ENCODE measurements at places on chromosomes 13 and 19. TPM values are rescaled to one million over a fixed set of nuclear protein-coding genes. Genes with fewer than 3 reads are reported as not detected.

TNFSF9 gene
- total RNA-seq = 18.5 TPM

CLDN10 gene
- total RNA-seq = not detected

PROZ gene
- total RNA-seq = not detected

FAM124A gene
- total RNA-seq = 0.26 TPM

AXL gene
- total RNA-seq = 0.05 TPM

CEACAM21 gene
- 54.6 TPM for total RNA-seq

RGS9BP gene
- total RNA-seq = 0.79 TPM

DNA sequence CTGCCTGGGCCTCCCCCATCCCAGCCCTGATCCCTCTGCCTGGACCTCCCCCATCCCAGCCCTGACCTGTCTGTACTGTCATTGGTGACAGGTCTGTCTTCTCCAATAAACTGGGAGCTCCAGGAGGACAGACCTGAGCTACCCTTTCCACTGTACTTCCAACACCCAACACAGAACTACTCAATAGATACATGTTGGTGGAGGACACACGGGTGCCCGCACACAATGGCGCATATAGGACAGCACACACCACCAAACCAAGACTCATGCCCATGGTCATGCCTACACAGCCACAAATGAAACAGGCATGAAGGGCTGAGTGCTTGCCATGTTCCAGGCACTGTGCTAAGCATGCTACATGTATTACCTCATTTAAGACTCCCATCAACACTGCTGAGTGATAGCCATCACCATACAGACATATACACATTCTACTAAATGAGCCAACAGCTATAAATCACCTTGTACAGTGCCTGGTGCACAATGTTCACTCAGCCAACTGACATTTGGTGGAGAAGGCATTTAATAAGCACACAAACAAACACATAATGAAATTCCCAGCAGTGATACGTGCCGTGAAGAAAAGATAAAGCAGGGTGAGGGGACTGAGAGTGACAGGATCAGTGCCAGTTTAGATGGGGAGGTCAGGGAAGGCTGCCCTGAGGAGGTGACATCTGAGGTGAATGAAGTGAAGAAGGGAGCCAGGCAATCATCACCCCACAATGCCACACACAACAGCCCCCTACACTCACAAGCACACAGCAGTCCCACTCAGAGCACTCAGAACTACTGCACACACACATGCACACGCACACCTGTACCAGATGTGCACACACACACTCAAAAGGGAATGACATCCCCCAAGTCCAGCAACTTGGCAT is 857 bp downstream of the POU2F2 start:
- peaks cover 57% of the 10 kb centered on the region for H3K4me1 ChIP-seq
- no peaks in the 10 kb centered on the region for H3K36me3 ChIP-seq
- H3K27me3 ChIP-seq = no peaks in the 10 kb centered on the region
- H3K27ac ChIP-seq = peak overlapping the region; percentile 77

- no peaks in the 10 kb centered on the region for H3K36me3 ChIP-seq
- H3K27me3 ChIP-seq = no peaks in the 10 kb centered on the region
- H3K4me1 ChIP-seq = no peaks in the 10 kb centered on the region
These were observed 2788.4 kb downstream of the PCDH9 start for GRCh38 chr13:64441740-64442139.

DNA sequence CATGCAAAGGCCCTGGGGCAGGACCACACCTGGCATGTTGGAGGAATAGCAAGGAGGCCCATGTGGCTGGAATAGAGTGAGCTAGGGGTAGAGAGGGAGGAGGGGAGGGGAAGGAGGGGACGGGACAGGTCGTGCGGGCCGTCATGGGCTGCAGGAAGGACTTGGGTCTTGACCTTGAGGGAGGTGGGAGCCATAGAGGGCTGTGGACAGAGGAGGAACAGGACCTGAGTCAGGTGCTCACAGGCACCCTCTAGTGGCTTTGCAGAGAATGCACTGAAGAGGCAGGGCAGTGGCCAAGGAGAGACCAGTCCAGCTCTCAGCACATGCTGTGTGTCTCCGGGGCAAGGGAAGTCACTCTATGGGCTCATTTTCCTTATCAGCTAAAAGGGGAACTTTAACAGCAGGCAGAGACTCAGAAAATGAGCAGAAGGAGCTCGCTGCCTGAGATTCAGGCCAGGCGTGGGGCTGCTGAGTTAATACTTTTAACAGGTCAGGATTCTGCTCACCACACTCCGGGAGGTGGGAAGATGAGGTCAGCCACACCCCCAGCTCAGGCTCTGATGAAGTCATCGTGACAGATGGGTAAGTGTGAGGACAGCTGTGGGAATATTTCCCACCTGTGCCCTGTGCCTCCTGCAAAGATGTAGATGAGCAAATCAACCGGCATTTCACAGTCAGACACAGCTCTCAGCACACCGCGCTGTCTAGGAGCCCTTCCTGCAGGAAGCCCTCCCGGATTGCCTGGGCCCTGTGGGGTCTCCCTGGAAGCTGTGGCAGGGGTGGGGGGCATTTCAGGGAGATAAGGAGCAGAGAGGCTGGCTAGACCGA is 6.0 kb upstream of the TNFAIP8L1 start:
- no peaks in the 10 kb centered on the region for H3K27me3 ChIP-seq
- peaks cover 29% of the 10 kb centered on the region for H3K4me1 ChIP-seq
- DNase-seq = peak; percentile 70

GRCh38 chr13:42214446-42214845 is 57.5 kb upstream of the AKAP11 start:
- DNase-seq = no peak
- H3K4me3 ChIP-seq = no peak overlapping the region
- peaks cover 27% of the 10 kb centered on the region for H3K36me3 ChIP-seq
- no peak overlapping the region for H3K27ac ChIP-seq
- no peaks in the 10 kb centered on the region for H3K4me1 ChIP-seq

GRCh38 chr13:93716623-93717022 is 490.0 kb downstream of the GPC6 start:
- no peaks in the 10 kb centered on the region for H3K36me3 ChIP-seq
- H3K4me1 ChIP-seq = no peaks in the 10 kb centered on the region
- H3K27ac ChIP-seq = no peak overlapping the region
- no peaks in the 10 kb centered on the region for H3K27me3 ChIP-seq
- H3K4me3 ChIP-seq = no peak overlapping the region

- no peak overlapping the region for H3K4me3 ChIP-seq
- H3K27me3 ChIP-seq = no peaks in the 10 kb centered on the region
- H3K36me3 ChIP-seq = no peaks in the 10 kb centered on the region
- no peaks in the 10 kb centered on the region for H3K4me1 ChIP-seq
- no peak overlapping the region for H3K27ac ChIP-seq
These were observed 42.0 kb downstream of the DCLK1 start for GRCh38 chr13:36089130-36089647.

GRCh38 chr13:27476943-27477703 is 26.8 kb upstream of the MTIF3 start:
- H3K36me3 ChIP-seq = no peaks in the 10 kb centered on the region
- no peak overlapping the region for H3K27ac ChIP-seq
- H3K27me3 ChIP-seq = no peaks in the 10 kb centered on the region

- no peak overlapping the region for H3K27ac ChIP-seq
- DNase-seq = peak; percentile 56
- no peak overlapping the region for H3K4me3 ChIP-seq
- H3K4me1 ChIP-seq = peaks cover 48% of the 10 kb centered on the region
- no peaks in the 10 kb centered on the region for H3K36me3 ChIP-seq
- no peaks in the 10 kb centered on the region for H3K27me3 ChIP-seq
These were observed 350.9 kb downstream of the FOXO1 start for GRCh38 chr13:40315416-40316064.

- H3K4me3 ChIP-seq = no peak overlapping the region
- H3K36me3 ChIP-seq = no peaks in the 10 kb centered on the region
- H3K27ac ChIP-seq = no peak overlapping the region
- no peaks in the 10 kb centered on the region for H3K4me1 ChIP-seq
These were observed 381.2 kb downstream of the ITGBL1 start for GRCh38 chr13:101833671-101834070.

DNA sequence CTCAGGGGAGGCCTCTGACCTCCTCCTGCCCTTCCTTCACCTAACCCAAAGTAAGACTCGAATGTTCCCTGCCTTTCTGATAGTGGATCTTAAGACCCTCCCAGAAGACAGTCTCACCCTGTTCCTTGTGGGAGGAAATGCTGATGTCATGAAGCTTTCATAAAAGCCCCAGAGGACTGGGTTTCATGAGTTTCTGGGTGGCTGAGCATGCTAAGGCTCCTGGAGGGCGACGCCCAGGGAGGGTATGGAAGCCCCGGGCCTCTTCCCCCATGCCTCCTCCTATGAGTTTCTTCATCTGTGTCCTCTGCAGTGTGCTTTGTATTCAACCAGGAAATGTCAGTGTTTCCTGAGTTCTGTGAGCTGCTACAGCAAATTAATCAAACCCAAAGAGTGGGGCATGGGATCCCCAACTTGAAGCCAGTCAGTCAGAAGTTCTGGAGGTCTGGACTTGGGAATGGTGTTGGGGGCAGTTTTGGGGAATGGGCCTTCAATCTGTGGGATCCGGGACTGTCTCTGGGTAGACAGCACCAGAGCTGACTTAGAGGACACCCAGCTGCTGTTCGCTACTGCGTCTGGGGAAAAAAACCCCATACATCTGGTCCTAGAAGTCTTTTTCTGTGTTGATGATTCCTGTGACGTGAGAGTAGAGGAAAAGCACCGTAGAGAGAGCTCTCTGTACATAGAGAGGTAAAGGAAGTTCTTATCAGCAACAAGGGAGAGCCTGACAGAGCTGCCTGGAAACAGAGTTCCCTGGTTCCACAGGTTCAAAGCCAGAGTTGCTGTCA is 2.0 kb upstream of the LILRB2 start:
- peak; percentile 16 for DNase-seq
- H3K27ac ChIP-seq = no peak overlapping the region
- H3K36me3 ChIP-seq = no peaks in the 10 kb centered on the region
- H3K4me3 ChIP-seq = no peak overlapping the region
- peaks cover 52% of the 10 kb centered on the region for H3K27me3 ChIP-seq

- H3K36me3 ChIP-seq = peaks cover 11% of the 10 kb centered on the region
- no peaks in the 10 kb centered on the region for H3K27me3 ChIP-seq
- no peak overlapping the region for H3K4me3 ChIP-seq
- DNase-seq = no peak
- no peak overlapping the region for H3K27ac ChIP-seq
These were observed 34.0 kb upstream of the PEG3 start for GRCh38 chr19:56874530-56874929.

DNA sequence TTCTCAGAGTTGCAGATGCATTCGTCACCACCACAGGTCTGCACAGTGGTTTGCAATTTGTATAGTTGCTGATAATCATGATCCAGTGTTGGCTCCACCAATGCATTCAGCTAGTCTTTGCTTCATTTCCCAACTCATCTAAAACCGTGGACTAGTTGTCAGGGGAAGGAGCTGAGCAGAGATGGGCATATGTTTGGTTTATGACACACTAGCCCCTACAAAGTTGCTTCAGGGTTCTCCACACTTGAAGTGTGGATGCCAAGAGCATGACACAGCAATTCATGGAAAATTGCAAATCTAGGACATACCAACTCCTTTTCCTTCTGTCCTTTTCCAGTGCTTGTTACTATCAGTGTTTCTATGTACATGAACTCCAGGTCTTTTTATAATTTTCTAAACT is 168.0 kb downstream of the TNFSF13B start:
- H3K4me3 ChIP-seq = no peak overlapping the region
- H3K36me3 ChIP-seq = no peaks in the 10 kb centered on the region
- H3K27me3 ChIP-seq = no peaks in the 10 kb centered on the region

DNA sequence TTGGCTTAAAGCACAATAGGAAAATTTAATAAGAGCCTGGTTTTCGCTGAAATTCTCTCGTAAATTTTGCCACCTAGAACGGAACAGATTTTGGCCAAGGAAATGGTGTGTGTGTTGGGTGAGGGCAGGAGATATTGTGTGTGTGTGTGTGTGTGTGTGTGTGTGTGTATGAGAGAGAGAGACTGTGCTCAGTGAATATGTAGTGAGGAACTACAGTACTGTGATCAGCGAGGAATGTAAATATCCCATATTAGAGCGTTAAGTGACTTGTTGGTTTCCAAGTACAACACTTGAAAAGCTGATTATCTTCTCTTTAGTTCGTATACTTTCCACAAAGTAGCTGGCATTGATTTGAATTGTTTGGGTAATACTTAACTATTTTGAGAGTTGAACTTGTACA is 738.9 kb downstream of the PCDH9 start:
- no peaks in the 10 kb centered on the region for H3K27me3 ChIP-seq
- no peak overlapping the region for H3K27ac ChIP-seq
- no peak for DNase-seq
- H3K36me3 ChIP-seq = no peaks in the 10 kb centered on the region
- no peak overlapping the region for H3K4me3 ChIP-seq

GRCh38 chr13:60689076-60689475 is 292.1 kb downstream of the TDRD3 start:
- no peaks in the 10 kb centered on the region for H3K36me3 ChIP-seq
- H3K27ac ChIP-seq = no peak overlapping the region
- no peaks in the 10 kb centered on the region for H3K4me1 ChIP-seq
- H3K4me3 ChIP-seq = no peak overlapping the region
- no peak for DNase-seq

DNA sequence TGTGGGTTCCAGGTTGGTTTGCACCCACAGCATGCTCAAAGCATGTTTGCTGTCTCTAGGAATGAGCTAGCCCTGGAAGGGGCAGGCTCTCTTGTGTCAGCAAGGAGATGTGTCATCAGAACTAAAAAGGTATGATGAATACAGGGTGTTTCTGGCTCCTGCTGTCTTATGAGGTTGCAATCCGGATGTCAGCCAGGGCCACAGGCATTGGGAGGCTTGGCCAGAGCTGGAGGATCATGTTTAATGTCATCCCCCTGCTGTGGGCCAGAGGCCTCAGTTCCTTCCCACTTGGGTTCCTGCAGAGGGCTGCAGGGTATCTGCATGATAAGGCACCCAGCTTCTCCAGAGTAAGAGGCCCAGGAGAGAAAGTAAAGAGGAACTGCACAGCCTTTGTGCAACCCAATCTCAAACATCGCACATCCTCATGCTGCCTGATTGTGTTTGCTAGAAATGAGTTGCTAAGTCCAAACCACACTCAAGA is 193.6 kb downstream of the COL4A1 start:
- no peaks in the 10 kb centered on the region for H3K36me3 ChIP-seq
- no peak overlapping the region for H3K4me3 ChIP-seq
- no peak overlapping the region for H3K27ac ChIP-seq
- DNase-seq = no peak

GRCh38 chr13:103656311-103656710 is 590.1 kb upstream of the SLC10A2 start:
- no peaks in the 10 kb centered on the region for H3K4me1 ChIP-seq
- no peak overlapping the region for H3K4me3 ChIP-seq
- no peak for DNase-seq
- H3K36me3 ChIP-seq = no peaks in the 10 kb centered on the region

DNA sequence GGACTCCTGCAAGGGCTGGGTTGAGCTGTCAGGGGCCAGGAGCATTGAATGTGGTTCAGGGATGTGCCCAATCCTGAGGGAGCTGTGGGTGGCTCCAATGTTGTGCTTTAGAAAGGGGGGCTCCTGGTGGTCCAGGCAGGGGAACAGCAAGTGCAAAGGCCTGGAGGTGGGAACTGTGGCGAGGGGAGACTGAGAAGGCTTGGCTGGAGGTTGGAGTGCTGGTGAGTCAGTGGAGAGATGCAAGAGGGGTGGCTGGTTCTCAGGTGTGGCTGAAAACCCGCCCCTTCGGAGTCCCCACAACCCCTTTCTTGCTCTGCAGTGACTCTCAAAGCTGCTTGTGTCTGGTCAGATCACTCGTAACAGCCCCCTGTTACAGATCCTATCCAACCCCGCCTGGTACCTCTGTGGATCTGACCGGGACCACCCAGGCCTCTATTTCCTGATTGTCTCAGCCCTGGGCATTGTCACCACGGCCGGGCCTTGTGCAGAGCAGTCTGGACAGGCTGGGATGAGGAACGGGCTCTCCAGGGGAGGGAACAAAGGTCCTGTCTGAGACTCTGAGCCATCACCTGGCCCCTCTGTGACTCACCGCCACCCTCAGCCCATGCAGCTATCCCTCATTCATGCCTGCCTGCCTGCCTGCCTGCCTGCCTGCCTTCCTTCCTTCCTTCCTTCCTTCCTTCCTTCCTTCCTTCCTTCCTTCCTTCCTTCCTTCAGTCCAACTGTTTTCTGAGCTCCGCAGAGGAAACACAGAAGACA is 1.4 kb upstream of the KCNN1 start:
- H3K36me3 ChIP-seq = no peaks in the 10 kb centered on the region
- H3K4me1 ChIP-seq = peaks cover 2% of the 10 kb centered on the region
- peaks cover 46% of the 10 kb centered on the region for H3K27me3 ChIP-seq
- no peak for DNase-seq
- H3K27ac ChIP-seq = no peak overlapping the region

Measured in activated CD8-positive, alpha-beta memory T cell treated with anti-CD3 and anti-CD28 coated beads, Interleukin-2, amount 10 ng/mL, durations not matched to agents 7 days and 5 days (primary cell).